ENCODE measurements at places on chromosomes 3 and 15.

DNA sequence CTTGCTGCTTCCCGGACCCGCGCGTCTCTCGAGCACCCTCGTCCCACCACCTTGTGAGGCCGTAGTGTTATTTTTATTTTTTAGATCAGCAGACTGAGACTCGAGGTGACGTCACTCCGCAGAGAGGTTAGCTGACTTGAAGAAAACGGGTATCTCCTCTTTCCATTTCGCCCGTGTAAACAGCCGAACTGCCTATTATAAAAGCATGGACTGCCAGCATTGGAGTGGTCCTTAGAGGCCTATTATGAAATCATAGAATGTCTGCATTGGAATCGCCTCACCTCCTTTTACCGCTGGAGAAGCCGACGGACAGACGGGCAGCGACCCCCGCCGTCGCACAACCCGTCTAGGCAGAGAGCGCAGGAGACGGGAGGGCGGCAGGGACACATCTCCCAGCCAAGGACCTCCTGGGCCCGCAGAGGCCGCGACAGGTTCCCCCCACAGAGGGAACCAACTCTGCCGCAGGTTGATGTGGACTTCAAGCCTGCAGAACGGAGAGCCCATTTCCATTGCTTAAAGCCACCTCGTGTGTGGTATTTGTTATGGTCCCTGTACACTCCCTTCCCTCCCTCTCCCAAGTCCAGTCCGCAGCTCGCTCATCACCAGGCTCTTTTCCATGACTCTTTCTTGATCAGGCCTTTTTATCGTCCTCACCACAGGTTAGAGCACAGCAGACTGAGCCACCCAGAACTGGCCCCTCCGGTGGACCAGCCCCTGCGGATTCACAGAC, 540 bp upstream of the PPP1R2 start:
- DNase-seq: no peak

DNA sequence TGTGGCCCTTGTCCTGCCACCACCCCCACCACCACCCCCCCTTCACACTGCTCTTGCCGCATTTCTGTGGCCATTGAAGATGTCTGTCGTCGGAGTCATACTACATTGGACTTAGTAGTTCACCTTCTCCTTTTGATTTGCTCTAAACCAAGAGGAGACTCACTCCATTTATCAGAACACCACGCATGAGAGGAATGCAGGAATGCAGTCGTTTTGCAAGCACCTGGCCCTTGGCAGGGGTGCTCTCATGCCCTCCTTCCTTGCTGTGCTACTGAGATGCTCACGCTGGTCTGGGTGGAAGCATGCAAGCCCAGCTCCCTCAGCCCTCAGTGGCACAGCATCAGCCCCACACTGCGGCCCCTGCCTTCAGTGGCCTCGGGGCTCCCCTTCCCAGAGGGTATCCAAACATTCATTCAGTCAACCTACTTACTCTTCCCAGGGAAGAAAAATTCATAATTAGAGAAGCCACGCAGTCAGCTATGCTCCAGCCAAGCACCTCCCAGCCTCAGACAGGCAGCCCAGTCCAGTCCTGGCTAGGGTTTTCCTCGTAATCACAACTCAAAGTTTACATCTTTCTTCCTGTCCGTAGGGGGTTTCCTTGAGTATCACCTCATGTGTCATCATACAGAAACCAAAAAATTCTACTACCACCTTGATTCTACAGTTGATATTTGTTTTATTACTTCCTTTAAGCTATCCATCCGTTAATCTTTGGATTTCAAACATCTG, 520.0 kb downstream of the GABRG3 start:
- no peak for DNase-seq

DNA sequence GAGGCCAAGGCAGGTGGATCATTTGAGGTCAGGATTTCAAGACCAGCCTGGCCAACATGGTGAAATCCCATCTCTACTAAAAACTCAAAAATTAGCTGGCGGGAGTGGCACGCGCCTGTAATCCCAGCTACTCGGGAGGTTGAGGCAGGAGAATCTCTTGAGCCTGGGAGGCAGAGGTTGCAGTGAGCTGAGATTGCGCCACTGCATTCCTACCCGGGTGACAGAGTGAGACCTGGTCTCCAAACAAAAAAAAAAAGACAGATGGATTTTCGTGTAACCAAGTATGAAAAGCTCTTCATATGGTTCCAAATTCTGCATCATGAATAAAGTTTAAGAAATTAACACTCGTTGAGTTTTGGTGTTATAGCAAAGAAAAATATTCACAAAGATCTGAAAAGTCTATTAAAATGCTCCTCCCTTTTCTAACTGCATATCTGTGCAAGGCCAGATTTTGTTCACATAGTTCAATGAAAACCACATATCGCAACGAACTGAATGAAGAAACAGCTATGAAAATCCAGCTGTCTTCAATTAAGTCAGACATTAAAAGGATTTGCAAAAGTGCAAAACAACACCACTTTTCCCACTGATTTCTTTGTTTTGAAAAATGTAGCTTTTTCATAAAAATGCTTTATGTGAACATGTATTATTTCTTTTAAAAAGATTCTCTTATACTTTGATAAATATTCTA, 23.8 kb upstream of the FBLN2 start:
- DNase-seq: no peak

DNA sequence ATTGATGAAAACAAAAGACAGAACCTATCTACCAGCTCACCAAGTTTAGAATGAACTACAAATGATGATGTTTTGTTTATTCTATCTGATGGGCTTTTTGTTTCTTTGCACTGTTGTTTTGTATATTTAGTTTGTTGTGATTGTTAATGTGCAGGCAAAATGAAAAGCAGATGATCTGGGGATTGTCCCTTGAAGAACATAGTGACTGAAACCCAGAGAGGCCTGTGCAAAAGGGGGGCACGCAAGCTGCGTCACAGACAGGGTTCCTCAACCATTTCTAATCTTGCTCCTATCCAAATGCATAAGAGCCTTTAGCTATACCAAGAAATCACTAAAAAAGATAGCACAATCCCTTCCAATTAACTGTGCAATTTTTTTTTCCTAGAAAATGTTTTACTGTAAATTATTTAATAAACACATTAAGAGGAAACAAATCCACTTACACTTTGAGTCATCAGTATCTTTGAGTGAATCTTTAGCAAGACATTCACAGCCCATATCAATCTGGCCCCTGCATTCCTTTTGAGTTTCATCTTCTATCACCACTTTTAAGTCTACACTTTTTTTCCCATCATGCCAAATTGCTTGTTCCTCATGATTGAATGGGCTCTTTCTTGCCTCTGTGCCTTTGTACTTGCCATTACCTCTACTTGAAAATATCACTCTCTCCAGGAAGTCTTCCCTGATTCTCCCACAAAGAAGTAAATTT, 220.3 kb downstream of the ATP8B4 start:
- DNase-seq: no peak

- DNase-seq: no peak
Measured at GRCh38 chr3:13268961-13269441, 151.1 kb downstream of the NUP210 start.

- DNase-seq: no peak
Measured at GRCh38 chr3:9468460-9468859, 71.0 kb downstream of the SETD5 start.

GRCh38 chr3:41507336-41508062, 308.2 kb downstream of the CTNNB1 start:
- DNase-seq: no peak

- no peak for DNase-seq
Measured at GRCh38 chr3:138078901-138079344, 36.5 kb downstream of the DZIP1L start.

DNA sequence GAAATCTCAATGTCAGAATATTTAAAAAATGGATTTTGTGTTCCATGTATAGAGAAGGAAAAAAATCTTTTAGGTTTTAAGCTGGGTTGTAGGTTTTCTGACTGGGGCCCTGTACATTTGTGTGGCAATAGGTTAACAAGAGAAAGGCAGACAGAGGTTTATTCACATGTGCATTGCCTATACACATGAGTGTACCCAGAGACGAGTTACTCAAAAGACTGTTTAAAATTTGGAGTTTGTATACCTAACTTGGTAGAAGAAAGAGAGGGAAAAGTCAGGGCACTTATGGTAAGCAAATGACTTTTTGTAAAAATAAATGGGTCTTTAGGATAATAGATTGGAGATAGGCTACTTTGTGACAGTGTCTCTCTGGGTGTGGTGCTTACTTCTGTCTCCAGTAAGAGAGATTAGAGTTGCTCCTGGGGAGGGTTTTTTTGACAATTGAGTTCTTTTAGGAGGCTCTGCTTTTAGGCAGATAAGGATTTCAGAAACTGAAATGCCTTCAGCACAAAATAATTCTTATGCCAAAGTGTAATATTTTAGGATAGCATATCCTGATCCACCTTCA, 225.2 kb downstream of the TCF12 start:
- no peak for DNase-seq

DNA sequence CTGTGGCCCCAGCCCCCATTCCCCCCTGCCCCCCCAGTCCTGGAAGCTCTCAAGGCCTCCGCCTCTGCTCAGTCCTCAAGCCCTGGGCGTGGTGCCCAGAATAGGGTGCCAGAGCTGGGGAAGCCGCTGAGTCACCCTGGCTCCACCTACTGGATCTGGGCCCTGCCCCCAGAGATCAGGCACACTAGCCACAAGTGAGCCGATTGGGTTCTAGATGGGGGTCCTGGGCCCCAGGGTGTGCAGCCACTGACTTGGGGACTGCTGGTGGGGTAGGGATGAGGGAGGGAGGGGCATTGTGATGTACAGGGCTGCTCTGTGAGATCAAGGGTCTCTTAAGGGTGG, 5.7 kb downstream of the EIF4G1 start:
- DNase-seq: peak; percentile 30

DNA sequence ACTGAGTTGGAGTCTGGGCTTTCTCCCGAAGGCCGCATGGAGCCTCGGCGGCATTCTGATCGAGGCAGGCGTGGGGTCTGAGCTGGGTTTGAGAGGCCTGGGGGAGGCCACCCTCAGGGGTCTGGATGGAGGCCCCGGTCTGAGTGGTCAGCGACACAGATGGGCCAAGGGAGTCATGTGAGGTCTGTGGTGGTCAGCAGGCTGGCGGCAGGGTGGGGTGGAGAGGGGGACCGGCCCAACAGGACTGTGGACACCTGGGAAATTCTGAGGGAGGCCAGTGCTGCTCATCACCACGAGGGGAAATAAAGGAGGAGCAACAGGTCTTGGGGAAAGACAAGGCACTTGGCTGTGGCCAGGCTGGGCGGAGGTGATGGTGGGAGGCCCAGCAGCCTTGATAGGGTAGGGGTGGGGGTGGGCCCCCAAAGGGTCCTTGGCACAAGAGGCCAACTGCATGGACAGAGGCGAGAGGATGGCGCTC, 16.2 kb downstream of the CTSH start:
- DNase-seq: no peak

GRCh38 chr3:161531930-161532329, 35.3 kb downstream of the OTOL1 start:
- DNase-seq: no peak

- DNase-seq: no peak
Measured at GRCh38 chr3:62149962-62150361, 223.4 kb downstream of the FEZF2 start.

GRCh38 chr15:76206325-76206976, 104.8 kb downstream of the ETFA start:
- DNase-seq: no peak

DNA sequence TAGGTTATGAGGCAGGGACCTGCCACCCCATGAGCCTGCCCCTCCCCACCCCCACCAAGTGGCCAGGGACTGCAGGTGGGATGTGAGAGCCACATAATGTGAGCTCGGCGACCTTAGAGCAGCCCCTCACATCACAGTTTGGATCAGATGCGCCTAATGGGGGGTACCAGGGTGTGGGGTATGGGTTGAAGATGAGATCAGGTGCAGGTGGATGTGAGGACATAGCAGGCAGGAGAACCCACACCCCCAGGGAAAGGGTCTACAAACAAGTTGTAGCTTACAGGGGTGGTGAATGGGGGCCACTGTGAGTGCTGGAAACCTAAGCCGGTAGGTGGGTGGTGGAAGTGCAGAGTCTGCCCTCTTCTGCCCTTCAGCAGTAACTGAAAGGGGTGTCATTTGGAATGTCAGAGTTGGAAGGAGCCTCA, 94.0 kb downstream of the CORO2B start:
- DNase-seq: no peak

- DNase-seq: no peak
Measured at GRCh38 chr15:99631255-99631654, 65.5 kb downstream of the MEF2A start.

DNA sequence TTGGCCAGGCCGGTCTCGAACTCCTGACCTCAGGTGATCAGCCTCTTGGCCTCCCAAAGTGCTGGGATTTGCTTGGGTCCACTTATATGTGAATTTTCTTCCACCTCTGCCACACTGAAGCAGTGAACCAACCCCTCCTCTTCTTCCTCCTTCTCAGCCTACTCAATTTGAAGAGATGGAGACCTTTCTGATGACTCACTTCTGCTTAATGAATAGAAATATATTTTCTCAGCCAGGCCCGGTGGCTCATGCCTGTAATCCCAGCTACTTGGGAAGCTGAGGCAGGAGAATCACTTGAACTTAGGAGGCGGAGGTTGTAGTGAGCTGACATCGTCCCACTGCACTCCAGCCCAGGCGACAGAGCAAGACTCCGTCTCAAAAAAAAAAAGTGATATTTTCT, 46.8 kb upstream of the GATM start:
- no peak for DNase-seq

DNA sequence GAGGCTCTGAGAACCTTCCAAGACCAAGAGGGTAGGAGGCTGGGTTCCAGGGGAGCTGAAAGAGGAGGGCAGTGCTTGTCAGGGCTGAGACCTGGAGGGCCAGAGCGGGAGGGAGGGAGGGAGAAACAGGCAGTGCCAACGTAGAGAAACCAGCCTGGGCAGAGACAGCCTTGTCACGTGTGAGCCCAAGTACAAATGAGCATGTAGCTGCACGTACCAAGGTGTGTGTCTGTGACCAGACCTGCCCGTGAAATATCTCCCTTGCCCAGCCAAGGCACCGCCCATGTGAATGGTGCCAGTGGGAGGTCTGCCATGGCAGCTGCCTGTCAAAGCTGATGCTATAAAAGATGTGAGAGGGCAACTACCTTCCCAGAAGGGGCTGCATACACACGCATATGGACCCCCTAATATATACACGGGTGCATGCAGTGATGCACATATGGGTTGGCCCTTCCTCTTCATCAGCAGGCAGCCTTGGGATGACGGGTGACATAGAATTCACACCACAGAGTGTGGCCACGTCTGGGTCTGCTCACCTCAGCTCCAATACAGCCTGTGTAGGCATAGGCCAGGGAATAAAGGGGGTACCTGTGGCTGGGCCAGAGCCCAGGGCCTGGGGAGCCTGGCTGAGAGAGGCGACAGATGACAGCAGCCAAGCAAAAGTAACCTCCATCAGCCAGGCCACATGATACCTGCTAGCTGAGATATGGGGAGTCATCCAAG, 7.8 kb upstream of the CTDSPL start:
- no peak for DNase-seq

DNA sequence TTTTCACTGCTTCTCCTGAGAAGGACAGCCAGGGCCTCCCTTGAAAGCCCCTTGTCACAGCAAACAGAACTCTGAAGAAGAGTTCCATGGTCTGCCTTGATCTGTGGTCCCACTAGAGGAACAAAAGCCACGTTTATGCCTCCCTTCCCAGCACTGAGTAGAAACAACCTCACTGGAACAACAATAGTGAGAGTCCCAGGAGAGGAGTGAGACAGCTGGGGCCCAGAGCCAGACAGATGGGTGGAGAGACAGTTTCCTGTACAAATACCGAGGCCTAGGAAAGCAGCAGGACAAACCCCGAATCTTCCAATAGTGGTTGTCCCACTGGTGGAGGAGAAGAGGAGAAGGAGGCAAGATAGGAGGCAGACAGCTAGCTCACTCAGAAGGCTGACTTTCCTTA, 106.1 kb downstream of the WDR76 start:
- DNase-seq: no peak

GRCh38 chr3:173753593-173753992, 356.0 kb downstream of the NLGN1 start:
- no peak for DNase-seq

Data from CD4-positive, alpha-beta T cell treated with Interleukin-17A for 1 hour (primary cell).